Posterior cingulate gyrus (tissue), 11 donors: ENCODE measurements at places on chromosomes 4 and X.

DNA sequence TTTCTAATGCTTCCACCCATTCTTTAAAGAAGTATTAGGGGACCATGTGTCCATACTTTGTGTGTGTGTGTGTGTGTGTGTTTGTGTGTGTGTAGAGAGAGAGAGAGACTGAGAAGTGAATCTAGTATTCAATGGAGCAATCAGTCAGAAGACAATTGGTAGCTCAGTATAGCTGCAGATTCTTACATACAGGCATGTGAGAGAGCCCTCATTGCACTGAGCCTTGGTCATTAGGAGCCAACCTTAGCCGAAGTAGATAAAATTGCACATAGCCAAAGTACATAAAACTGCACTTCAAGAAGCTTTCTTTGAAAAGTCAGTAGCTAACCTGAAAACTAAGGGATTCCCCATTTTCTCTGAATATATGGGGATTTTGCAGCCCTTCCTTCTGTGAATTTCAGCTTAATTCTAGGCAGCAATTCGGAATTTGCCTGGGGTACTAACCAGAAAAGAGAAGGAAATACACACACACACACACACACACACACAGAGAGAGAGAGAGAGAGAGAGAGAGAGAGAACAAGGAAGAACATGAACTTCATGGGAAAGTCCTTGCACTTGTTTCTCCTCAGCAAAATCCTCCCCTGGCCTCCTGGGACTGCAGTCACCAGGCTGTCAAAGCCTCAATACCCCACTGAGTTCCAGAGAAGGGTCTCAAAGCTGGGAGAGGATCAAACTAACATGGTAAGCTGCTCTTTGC, 1.7 kb upstream of the PRDM8 start:
- no peak for DNase-seq

DNA sequence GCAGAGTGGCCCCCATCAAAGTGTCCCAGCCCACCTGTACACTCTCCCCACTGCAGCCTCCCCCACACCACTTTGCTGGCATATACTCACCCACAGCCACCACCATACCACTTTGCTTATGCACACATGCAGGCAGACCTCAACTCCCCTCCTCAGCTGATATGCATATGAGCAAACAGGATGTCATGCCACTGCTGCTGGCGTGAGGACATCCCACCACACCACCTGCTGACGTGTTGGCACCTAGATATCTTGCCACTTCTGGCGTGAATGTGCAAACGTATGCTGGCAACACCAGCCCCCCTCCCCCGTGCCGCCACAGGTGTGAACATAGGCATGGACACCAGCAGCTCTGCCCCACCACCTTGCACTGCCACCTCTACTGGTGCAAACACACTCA, 22.4 kb upstream of the MAGEA8 start:
- no peak for DNase-seq

DNA sequence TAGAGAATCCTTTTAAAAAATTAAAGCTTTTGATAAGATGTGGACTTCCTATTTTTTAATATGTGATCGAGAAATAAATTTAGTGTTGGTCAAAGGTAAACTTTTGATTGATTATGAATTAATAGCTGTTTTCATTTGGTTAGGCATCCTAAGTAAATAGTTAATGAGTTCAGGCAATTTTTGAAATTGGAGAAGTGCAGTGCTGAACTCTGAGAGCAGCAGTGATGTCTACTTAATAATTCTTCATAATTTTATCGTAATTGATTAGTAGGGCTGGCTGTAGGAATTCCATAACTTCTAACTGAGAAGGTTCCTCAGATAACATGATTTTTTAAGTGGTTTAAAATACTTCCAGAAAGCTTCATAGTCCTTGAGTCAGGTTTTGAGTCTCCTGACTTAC, 1.5 kb downstream of the MND1 start:
- DNase-seq, result no peak

DNA sequence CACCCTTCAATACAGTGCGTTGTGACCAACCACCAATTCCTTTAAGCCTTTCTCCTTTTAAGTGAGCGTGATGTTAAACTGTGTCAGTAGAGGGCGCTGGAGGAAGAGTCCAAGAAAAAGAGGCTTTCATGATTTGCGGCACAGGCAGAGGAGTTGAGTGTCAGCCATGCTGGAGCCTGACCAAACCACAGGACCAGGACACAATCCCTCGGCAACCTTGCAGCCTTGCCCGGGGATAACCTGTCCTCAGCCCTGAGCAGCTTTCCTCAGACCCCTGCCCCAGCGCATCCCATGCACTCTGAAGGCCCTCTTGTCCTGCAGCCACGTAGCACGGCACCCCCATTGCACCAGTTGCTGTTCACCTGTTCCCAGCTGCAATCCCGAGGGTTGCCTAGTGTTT, 53.5 kb upstream of the SMIM31 start:
- peak; percentile 33 for DNase-seq
